ENCODE measurements at places on chromosomes 5 and 9.
A peak's percentile ranks its signal among the peaks of the same experiment; 100 is the strongest.

DNA sequence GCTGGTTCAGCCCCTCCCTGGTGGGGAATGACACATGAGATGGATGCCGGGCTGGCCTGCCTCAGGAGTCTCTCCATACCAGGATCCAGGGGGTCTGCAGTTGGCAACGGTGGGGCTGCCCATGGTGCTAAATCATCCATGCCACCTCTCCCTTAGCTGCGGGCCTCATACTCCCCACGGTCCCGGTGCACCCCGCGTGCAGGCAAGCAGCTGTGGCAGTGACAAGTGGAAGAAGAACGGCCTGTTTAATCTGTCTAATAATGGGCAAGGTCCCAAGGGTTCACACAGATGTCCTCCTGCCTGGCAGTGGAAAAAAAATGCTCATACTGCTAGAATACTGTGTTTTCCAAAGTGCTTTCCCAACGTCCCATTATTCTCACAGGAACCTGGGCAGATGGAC, 196.9 kb upstream of the PANK3 start:
- DNase-seq: no peak

GRCh38 chr5:37957218-37957617, 117.4 kb upstream of the GDNF start:
- DNase-seq: no peak

GRCh38 chr5:51987669-51988209, 604.5 kb downstream of the ISL1 start:
- DNase-seq: no peak

DNA sequence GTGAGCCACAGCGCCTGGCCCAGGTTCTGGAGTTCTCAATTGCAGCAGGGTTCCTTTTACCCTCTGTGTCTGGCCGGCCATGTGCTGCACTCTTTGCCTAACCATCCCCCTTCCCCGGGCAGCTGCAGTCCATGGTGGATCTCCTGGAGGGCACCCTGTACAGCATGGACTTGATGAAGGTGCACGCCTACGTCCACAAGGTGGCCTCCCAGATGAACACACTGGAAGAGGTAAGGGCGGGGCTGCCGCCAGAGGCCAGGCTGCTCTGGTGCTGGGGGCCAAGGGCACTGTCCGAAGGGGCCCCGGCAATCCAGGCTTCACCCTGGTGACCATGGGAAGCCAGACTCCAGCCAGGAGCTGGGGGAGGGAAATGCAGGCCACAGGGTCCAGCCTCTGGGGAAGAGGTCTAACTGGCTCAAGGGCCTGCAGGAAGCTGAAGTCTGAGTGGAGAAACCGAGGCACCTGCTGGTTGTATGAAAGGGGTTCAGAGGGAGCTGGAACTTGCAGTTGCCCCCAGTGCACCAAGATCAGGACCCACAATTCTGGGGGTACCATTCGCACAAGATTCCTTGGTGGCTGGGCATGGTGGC, 18.1 kb downstream of the OLFML2A start:
- DNase-seq: no peak

GRCh38 chr9:37300620-37301019, 121.9 kb upstream of the GRHPR start:
- DNase-seq: no peak

DNA sequence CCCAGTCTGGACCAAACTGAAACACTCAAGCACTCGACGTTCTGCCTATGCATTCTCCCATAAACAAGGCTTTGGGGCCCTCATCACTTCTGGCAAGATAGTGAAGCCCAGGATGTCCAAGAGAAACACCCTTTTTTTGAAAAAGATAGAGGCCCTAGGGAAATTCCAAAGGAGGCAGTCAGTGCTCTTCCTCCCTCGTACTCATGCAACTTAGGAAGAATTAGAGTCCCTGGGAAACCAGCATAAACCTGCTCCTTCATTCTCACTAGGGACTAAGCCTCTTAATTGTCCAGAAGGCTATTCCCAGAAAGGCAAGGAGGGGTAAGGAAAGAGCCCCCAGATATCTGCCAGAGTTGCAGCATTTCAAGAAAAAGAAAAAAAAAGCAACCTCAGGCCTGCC, 7.8 kb upstream of the RUSC2 start:
- no peak for DNase-seq

DNA sequence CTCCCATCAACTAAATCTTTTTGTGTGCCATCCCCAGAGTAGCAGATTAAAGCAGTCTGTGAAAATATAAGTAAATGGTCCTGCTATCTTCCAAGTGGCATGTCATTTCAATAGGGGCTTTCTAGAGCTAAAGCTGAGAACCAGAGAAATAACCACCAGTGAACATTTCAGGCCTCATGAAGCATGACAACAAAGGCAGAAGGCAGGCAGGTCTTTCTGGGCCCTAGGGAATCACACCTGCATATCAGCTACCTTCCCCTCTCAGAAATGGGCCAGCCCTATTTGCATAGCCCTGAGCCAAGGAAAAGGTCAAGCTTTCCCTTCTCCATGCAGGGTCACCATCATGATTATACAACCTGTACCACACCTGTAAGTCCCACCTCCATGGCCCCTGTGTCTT, 205.3 kb downstream of the DEPDC1B start:
- DNase-seq: no peak

- peak; percentile 82 for DNase-seq
These were observed 12.7 kb upstream of the CD180 start for GRCh38 chr5:67209141-67209771.

Measured in breast epithelium (tissue), 4 donors.